HuH-7.5 (cell line): ENCODE measurements at places on chromosomes 3 and 15.

DNA sequence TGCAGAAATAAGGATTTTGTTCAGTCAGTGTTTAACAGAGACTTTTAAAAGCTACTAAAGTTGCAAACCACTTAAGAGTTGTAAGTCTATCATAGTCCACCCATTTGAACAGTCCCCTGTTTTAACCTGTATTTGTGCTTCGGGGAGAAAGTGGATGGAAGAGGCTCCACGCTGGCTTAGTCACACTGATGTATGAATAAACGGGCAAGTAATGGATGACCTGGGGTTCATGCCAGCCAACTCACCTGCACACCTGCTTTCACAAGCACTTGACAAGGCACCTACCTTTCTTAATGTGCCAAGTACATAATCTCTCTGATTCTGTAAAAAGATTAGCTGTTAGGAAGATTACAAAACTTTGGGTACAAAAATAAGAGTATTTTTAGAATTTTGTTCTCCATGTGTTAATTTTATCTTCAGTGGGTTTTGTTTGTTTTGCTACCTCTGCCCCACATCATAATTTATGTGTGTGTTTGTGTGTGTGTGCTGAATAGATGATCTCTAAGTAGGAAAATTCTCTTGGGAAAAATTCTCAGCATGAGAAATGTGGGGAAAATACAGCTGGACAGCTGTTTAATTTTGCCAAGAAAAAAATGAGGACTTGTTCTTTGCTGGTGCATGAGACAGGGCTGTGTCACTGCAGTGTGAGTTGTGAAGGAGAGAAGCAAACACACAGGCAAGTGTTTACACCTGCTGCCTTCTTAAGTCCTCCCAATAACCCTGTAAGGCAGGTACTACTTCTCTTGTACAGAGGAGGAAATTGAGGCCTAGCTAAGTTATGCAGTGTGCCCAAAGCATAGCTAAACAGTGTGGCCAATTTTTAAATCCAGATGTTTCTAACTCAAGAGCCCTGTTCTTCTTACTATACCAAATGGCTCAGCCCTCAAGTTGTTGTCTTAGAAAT, 181.2 kb upstream of the IL12A start:
- no peak for DNase-seq

- no peak for DNase-seq
Observed at GRCh38 chr3:40255532-40255931, 54.0 kb upstream of the EIF1B start.

DNA sequence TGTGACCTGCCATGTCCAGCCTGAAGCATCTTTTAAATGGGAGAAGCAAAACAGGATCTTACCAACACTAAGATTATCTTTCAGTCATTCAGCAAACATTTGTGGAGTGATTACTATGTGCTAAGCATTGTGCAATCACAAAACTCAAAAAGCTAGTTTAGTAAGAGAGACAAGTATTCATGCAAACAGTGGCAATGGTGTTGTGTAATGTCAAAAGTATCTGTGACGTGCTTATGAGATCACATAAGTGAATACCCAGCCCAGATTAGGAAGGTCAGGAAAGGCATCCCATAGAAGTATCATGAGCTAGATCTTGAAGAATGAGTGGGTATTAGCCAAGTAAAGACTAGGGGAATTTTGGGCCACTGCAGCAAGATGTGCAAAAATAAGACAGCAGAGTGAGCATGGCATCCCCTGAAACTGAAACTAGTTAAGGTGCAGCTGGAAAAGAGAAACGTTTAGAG, 32.1 kb downstream of the SEC62 start:
- DNase-seq: no peak

DNA sequence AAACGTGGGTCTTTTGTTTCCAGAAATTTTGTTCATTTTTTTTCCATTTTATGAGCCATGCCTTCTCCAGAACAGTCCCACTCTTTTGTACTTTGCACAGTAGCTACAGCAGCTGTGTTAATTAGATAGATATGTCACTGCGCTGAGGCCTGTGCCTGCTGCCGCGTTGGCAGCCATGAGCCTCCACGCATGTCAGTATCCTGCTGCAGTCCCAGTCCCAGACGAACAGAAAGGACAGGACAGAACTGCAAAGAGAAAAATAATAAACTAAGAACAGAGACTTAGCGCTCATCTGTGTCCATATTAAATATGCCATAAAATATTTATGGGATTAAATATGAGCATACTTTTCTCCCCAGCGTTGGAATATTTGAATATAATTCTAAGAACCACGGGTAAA, 442.4 kb upstream of the RARB start:
- no peak for DNase-seq

GRCh38 chr3:16134173-16134928, 40.1 kb upstream of the GALNT15 start:
- DNase-seq: no peak

- no peak for DNase-seq
Observed at GRCh38 chr3:167852216-167852615, 116.7 kb downstream of the SERPINI1 start.

GRCh38 chr3:158248261-158248660, 138.4 kb downstream of the RSRC1 start:
- no peak for DNase-seq

GRCh38 chr15:74136814-74137536, 6.6 kb downstream of the ISLR2 start:
- DNase-seq: no peak

DNA sequence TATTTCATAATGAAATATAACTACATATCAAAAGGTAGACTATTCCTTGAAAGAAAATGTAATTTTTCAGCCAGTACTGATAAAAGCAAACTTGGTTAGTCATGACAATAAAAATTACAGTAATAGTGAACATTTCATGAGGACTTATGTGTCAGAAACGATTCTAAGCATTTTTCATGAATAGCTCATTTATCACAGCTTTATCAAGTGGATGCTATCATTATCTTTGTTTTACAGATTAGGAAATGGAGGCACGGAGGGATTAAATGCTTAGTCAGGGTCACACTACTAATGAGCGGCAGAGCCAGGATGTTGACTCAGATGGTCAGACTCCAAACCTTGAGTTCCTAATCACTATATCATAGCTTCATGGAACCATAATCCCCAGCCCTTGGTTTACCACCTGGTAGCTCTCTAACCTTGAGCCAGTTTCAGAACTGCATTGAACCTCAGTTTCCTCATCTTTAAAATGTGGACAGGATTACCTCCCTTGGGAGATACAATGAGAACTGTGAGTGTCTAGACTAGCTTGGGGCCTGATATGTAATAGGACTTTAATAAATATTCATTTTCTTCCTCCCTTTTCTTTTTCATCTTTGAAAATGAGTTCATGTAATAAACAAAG, 85.4 kb downstream of the TNIK start:
- DNase-seq: no peak

- peak; percentile 7 for DNase-seq
Observed at GRCh38 chr15:27527490-27528067, 556.6 kb downstream of the GABRG3 start.

- no peak for DNase-seq
Observed at GRCh38 chr3:141241616-141242376, 10.2 kb downstream of the PXYLP1 start.

GRCh38 chr3:96622878-96623277, 191.5 kb upstream of the EPHA6 start:
- DNase-seq: no peak

DNA sequence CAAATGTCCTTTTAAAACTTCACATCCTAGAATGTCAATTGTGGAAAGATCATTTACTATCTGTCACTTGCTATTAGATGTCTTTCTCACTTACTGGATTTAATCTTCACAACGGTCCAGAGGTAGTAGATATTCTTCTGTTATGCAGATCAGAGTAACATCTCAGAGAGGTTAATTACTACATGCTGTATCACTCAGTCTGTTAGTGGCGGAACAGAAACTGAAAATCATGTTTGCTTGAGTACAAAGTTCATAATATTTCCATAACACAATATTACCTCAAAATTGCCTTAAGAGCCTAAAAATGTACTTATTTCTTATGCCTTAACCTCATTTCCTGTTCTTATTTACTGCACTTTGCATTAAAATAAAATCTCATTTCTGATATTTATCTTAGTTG, 28.6 kb upstream of the GPR149 start:
- DNase-seq: no peak

- no peak for DNase-seq
Observed at GRCh38 chr15:88152672-88153071, 103.9 kb downstream of the NTRK3 start.

- DNase-seq: no peak
Observed at GRCh38 chr3:53109891-53110771, 20.1 kb downstream of the RFT1 start.

GRCh38 chr3:27590437-27591298, 106.5 kb upstream of the SLC4A7 start:
- no peak for DNase-seq

DNA sequence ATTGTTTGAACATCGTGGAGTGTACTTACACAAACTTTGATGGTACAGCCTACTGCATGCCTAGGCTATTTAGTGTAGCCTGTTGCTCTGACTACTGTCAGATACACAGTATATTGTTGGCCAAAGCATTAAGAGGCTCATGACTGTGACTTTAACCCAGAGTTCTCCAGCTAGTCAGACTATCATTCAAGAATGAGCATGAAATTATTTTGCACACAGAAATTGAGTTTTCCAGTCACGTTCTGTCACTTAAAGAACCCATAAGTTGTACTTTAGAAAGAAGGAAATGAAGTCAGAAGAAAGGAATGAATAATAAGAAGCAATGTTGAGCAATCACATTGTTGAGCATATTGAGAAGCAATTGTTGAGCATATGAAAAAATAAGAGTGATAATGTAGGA, 37.6 kb upstream of the SLC22A13 start:
- no peak for DNase-seq

DNA sequence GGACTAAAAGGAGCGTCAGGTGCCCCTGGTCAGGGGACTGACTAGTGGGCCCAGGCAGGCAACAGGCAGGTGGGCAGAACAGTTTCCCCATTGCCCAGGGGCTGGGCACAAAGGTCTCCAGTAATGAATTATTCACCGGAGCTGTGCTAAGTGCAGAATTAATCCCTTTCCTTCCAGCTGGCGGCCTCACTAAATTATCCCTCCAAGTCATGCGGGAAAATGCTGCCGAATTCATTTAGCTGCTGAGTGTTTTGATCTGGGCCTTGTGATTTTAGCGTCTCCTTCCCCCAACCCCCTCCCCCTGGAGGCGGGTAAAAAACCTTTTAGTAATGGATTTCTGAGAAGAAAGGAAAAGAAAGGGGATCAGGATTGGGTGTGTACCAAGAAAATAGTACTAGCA, 47.2 kb downstream of the CCDC33 start:
- no peak for DNase-seq

DNA sequence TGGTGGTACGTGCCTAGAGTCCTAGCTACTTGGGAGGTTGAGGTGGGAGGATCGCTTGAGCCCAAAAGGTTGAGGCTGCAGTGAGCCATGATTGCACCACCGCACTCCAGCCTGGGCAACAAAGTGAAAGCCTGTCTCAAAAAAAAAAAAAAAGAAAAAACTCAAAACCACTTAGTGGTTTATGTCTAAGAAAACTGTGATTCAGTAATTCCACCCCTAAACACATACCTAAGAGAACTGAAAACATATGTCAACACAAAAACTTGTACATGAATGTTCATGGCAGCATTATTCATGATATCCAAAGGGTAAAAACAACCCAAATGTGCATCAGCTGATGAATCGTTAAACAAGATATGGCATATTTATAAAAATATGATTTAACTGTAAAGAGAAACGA, 14.3 kb downstream of the SPG21 start:
- no peak for DNase-seq

DNA sequence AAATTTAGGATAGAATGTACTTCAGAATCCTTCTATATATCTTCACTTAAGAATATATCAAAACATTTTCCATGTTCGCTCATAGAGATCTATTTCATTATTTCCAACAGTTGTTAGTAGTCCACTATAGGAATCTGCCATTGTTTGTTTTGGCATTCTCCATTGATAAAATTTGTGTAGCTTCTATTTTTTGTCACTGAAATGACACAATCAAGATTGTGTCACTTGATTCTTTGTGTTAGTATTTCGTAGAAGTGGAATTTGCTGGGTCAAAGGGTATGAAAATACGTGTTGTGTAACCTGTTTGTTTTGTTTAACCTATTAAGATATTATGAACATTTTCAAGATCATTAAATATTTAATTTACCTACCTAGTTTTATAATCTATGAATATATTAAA, 15.9 kb upstream of the GPR156 start:
- DNase-seq: peak; percentile 30

- DNase-seq: no peak
Observed at GRCh38 chr15:58773024-58773423, 1.9 kb downstream of the MINDY2 start.

GRCh38 chr15:64854041-64854440, 12.3 kb downstream of the PLEKHO2 start:
- DNase-seq: no peak

DNA sequence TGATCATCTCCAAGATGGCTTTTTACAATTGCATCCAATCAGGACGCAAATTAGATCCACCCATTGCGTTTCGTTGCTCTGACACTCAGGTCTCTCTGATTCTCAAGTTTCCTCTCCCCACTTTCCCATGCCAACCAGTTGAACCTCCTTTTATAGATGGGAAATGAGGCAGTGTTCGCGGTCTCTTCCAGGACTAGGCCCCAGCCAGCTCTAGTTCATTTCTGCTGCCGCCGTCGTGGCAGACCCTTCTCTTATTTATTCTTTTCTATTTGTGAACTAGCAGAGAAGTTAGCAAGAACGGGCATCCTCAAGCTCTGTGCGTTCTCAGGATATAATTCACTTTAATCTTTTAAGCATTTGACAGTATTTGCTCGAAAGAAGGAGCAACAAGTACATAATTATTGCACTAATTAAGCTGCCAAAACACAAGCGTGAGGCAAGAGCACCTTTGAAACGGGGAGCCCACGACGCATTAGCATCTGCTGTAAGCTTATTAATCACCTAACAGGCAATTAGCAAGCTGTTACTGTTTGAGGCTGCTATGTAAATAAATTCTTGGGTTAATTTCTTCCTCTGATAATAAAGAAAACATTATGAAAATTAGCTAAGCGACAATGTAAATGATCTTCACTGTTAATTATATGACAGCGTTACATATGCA, 246.4 kb upstream of the TLE3 start:
- DNase-seq: no peak

GRCh38 chr15:101026656-101027272, 107.6 kb downstream of the LRRK1 start:
- DNase-seq: no peak

DNA sequence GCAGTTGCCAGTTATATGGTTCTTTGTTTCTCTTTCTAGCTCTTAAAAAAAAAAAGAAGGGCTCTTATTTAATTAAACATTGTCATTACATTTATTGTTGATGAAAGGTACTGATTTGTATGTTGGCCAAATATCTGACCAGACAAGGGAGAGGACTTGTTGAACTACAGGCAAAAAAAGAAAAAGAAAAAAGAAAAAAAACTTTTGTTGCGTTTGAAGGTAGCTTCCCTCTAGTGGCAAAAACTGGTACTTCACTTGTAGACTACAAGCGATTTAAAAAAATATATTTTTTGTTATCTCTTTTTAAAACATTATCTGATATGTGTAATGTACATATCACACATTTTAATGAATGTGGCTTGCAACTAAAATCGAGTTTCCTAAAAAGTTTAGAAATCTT, 280.6 kb downstream of the ROBO2 start:
- DNase-seq: no peak
